Effector memory CD4-positive, alpha-beta T cell (primary cell): ENCODE measurements at places on chromosomes 7 and 10.

DNA sequence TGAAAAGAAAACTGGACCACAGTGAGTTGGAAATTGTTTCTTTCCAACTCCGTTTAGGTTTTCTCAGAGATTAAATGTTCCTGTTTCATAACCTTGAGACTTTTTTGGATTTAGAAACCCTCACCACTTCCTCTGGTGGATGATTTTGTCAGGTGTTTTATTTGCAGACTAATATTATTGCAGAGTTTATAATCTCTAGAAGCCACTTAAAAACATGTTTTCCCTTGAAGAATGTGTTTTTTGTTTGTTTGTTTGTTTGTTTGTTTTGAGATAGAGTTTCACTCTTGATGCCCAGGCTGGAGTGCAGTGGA is 520 bp upstream of the MICU1 start:
- no peak for DNase-seq

- DNase-seq, result no peak
Observed at GRCh38 chr10:70600512-70601395, 1.8 kb downstream of the PRF1 start.

- no peak for DNase-seq
Observed at GRCh38 chr10:4099202-4099601, 314.2 kb upstream of the KLF6 start.

GRCh38 chr10:67779465-67780203 is 58.4 kb downstream of the DNAJC12 start:
- DNase-seq, result peak; percentile 45

- no peak for DNase-seq
Observed at GRCh38 chr7:137684776-137685175, 162.0 kb downstream of the DGKI start.
